ENCODE measurements at places on chromosomes 6 and 20.

- peak; percentile 98 for DNase-seq
Observed at GRCh38 chr20:58209652-58210397, 18.6 kb downstream of the ANKRD60 start.

GRCh38 chr20:400454-401275 is 7.4 kb upstream of the RBCK1 start:
- no peak for DNase-seq

- no peak for DNase-seq
Observed at GRCh38 chr6:119390247-119390793, 40.8 kb upstream of the MAN1A1 start.

GRCh38 chr6:122476131-122476530 is 4.5 kb upstream of the SERINC1 start:
- DNase-seq, result peak; percentile 26

DNA sequence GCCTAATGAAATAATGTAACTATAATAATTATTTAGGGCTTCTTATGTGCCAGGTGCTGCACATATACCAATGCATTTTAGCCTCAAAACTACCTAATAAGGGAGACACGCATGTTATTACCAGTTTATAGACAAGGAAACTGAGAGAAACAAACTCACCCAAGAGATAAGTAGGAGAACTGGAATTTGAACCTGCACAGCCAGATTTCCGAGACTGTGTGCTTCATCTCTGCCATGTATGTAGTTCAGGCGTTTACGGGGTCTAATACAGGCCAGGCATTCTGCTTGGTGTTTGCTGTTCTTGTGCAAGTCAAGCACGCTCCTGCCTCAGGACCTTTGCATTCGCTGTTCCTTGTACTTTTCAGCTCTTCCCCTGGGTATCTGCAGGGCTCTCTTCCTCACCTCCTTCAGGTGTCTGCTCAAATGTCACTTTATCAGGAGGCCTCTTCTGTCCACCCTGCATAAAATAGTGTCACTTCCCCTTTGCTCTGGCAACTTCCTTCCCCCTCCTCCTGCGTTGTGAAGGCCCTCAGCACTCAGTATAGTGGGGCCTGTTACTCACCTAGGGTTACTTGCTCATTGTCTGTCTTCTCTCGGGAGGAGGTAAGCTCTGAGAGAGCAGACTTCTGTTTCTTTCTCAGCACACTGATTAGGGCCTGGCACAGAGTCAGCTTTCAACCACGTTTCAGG is 6.1 kb upstream of the NSFL1C start:
- DNase-seq, result no peak

DNA sequence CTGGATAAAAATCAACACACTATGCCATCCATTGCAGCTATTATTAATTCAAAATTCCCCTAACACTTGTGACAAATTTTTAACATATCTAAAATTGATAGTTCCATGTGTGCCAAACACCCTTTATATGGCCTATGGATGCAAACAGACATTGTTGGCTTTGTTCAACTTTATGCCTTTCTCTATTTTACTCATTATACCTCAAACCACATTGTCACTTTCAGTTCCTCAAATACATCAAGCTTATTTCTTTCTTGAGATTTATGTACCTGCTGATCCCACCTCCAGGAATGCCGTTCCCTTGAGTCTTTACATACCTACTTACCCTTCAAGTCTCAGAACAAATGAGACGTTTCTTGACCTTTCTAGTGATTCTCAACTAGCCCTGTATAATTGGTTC is 193.5 kb upstream of the PLN start:
- DNase-seq, result no peak

GRCh38 chr6:137430954-137431353 is 63.2 kb downstream of the OLIG3 start:
- DNase-seq, result no peak

- DNase-seq, result no peak
Observed at GRCh38 chr20:44686934-44687333, 28.2 kb upstream of the CCN5 start.

DNA sequence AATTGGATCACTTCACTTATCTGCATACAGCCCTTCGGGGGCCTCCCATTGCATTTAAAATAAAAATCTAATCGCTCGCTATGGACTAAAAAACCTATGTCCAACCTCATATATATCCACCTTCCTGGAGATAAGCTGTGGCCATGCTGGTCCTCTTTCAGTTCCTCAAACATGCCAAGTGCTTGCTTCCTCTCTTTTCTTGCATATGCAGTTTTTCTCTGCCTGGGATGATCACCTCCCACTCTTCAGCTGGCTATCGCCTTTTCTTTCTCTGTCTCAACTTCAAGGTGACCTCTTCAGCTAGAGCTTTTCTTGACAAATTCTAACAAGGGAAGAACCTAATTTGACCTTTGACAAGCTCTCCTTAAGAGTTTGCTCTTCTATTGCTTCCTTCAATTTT is 5.6 kb upstream of the TFB1M start:
- no peak for DNase-seq

GRCh38 chr6:142377497-142377848 is 75.7 kb downstream of the ADGRG6 start:
- DNase-seq, result no peak

- no peak for DNase-seq
Observed at GRCh38 chr20:44769481-44769863, 23.8 kb downstream of the KCNK15 start.

- DNase-seq, result peak; percentile 21
Observed at GRCh38 chr6:41545247-41545702, 906 bp upstream of the FOXP4 start.

DNA sequence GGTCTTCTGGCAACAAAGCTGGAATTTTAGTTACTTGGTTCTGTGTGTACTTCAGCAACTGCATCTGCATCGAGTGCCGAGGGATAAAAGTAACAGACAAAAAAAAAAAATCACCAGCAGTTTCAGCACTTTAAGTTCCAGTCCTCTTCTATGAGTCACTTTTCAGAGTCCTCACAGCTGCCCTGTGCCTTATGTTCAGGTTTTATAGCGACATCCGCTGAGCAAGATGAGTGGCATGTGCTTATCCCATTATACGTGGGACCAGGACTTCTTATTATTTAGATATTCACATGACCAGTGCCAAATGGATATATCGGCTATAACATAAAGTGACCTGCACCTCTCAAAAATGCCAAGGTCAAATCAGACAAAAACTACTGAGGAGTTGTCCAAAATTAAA is 242.9 kb downstream of the FOXA2 start:
- DNase-seq, result no peak

- no peak for DNase-seq
Observed at GRCh38 chr6:44808148-44808547, 420.6 kb downstream of the CDC5L start.

- no peak for DNase-seq
Observed at GRCh38 chr6:76681781-76682180, 609.3 kb upstream of the IMPG1 start.

DNA sequence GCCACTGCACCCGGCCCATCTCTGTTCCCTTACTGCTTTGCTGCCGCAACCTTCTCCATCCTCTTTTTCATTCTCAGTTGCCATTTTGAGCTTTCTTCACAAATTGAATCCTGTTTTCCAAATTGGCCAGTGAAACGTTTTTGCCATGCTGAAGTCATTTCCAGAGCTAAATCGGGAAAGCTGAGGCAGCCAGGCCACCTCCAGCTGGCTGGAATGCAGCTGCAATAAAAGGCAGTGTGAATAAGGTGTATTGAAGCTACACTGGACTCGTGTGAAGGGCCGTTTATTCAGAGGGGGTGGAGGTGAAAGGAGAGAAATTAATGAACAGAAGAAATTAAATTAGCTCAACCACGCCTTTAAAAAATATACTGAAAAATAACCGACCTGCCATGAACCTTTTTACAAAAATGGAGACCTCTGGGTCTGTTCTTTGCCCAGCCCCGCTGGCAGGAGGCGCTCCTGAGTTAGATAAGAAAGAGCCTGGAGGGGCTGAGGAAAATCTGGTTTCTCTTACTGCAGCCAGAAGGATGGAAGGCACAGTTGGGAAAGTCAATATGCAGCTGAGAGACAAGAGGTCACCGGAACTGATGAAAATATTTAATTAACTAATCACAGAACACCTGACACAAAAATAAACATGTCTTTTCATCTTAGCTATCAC is 283.9 kb downstream of the FOXC1 start:
- no peak for DNase-seq

GRCh38 chr6:91097364-91097763 is 510.5 kb upstream of the MAP3K7 start:
- DNase-seq, result no peak

GRCh38 chr6:159959165-159959975 is 9.5 kb upstream of the IGF2R start:
- no peak for DNase-seq

DNA sequence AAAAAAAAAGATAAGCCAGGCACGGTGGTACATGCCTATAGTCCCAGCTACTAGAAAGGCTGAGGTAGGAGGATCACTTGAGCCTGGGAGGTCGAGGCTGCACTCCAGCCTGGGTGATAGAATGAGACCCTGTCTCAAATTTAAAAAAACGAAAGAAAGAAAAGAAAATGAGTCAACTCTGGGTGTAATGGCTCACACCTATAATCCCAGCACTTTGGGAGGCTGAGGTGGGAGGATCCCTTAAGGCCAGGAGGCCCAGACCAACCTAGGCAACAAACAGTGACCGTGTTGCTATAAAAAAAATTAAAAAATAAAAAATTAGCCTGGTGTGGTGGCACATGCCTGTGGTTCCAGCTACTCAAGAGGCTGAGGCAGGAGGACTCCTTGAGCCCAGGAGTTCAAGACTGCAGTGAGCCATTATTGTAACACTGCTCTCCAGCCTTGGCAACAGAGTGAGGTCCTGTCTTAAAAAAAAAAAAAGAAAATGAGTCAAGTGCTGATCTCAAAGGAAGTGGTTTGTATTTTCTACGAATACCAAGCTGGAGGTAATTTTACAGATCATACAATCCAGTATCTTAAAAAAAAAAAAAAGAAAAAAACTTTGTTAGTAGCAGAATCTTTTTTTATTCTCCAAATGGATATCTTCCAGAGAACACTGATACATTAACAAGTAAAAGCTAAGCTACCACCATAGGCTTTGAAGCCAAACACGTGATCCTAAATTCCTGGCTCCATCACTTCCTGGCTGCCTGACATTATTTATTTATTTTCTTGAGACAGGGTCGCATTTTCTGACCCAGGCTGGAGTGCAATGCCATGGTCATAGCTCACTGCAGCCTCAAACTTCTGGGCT is 5.7 kb downstream of the COMMD7 start:
- no peak for DNase-seq

GRCh38 chr20:22382742-22383141 is 201.6 kb downstream of the FOXA2 start:
- DNase-seq, result no peak

DNA sequence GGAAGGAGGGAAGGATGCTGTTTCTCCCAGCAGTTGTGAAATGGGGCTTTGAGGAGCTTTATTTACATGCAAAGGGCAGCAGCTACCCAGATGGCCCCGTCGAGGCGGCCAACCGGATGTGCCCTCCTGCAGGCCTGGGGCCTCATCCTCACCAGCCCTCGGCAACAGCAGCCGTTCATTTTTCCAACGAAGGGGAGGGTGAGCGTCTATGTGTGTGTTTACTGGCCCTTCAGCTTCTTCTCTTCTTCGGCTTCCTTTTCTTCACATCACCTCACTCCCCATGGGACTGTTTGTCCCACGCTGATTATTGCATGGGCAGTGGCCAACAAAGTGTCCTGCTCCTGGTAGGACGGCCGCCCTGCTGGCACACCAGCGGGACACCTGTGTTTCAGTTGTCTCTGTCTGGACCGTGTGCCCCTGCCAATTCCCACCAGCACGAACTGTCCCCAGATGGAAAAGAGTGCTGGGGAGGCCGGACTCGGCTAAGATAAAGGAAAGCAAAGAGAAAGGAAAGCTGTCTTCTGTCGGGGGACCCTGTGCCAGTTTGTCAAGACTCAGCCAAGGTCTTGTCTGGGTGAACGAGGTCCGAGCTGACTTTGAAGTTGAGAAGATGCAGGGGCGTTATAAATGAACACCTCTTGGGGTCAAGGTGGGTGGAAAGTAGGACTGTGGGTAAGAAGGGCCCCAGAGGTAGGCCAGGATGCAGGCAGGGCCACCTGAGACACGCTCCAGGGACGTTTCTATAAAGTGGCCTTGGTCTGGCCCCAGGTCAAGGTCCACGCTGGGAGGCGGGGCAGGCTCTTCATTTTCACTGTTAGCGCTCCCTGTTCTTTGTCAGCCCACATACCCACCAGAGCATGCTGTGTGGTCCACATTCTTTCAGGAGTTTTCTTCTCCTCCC is 57.0 kb downstream of the FAM50B start:
- DNase-seq, result no peak

- DNase-seq, result no peak
Observed at GRCh38 chr6:154726887-154727286, 6.3 kb upstream of the SCAF8 start.

GRCh38 chr20:9389346-9389745 is 125.0 kb upstream of the LAMP5 start:
- DNase-seq, result no peak

GRCh38 chr6:88119769-88120168 is 46.4 kb downstream of the CNR1 start:
- no peak for DNase-seq

DNA sequence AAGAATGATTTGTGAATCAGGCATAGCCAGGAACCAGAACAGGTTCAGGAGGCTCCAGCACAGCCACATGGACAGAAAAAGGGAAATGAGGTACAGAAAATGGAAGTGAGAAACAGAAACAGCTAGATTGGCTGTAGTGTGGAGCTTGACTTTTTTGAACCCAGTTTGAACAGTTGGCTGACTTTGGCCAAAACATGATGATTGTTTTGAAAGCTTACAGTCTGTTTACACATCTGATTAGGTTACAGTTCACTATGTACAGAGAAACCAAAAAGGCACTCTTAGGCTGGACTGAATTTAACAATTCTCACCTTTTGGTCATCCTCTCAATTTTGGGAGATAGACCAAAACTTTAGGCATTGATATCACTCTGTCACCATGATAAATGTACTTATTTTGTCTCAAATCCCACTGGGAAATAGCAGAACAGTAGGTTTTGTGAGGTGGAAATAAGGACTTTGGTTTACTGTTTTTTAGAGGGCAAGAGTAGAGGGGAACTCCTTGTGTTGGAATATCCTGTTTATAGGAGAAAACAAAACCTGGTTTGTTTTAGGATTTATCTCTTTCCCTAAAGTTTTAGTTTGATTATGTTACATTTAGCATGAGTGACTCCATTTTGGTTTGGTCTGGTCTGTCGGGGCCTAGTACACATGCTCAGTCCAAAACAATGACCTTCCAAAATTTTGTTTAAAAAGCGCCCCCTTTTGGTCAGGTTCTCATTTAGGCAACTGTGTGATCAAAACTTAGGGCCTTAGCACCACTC is 123.1 kb downstream of the OLIG3 start:
- DNase-seq, result no peak

DNA sequence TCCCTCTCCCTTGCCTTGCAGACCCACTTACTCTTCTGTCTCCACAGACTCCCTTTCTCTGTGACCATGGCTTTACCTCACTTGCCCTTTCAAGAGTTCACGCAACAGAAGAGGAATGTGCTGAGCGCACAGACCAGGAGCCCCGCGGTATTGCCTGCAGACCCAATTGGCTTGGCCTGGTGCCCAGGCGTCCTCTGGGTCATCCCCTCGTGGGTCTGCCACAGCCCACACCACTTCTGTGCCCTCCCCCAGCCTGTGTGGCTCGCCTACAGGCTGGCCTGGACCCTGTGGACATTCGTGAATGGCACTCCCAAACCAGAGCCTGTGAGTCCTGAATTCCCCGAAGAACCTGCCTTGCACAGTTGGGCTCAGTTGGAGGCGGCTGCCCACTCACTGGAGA is 15.3 kb upstream of the NINL start:
- no peak for DNase-seq

- no peak for DNase-seq
Observed at GRCh38 chr6:126217497-126217896, 122.4 kb upstream of the CENPW start.

All from HTR-8/SVneo (cell line).